ENCODE measurements at places on chromosomes 11 and 22. TPM values are rescaled to one million over a fixed set of nuclear protein-coding genes. Genes with fewer than 3 reads are reported as not detected.

The FADD gene
- 19.6 TPM for polyA plus RNA-seq

The PRDX5 gene
- polyA plus RNA-seq, result 300 TPM

The SCUBE2 gene
- polyA plus RNA-seq, result 0.47 TPM

The APLNR gene
- polyA plus RNA-seq, result not detected

The PLA2G3 gene
- polyA plus RNA-seq, result 18.0 TPM

GRCh38 chr11:117819096-117820040 is 5.2 kb downstream of the FXYD2 start:
- H3K4me1 ChIP-seq, result peaks cover 17% of the 10 kb centered on the region
- no peaks in the 10 kb centered on the region for H3K27me3 ChIP-seq
- DNase-seq, result peak; percentile 90

DNA sequence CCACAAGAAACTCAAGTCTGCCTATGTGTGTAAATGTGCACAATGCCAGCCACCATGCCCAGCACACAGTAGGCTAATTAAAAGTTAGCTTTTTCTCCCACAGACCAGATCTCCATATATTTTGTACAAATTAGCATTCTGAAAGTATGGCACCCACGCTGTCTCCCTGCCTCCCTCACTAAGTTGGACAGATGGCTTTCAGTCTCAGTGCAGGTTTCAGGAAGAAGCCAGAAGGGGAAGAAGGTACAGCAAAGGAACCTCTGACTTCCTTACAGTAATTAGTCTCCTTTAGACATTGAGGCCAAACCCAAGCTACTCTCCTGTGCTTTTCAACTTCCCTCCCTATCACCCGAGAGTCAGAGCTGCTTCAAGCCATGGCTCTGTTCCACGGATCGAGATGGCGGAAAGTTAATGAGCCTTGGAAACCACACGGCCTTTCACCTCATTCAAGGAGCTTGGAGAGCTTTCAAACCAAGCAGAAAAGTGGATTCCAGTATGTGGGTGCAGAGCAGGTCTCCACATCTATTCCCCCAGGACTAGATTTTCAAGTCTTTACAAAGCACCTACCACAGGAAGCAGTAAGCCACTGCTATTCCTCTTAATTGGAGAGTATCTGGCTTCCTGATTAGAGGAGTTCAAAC is 221.1 kb upstream of the NARS2 start:
- H3K36me3 ChIP-seq, result no peaks in the 10 kb centered on the region
- peaks cover 5% of the 10 kb centered on the region for H3K4me1 ChIP-seq
- no peaks in the 10 kb centered on the region for H3K27me3 ChIP-seq
- no peak overlapping the region for H3K27ac ChIP-seq

DNA sequence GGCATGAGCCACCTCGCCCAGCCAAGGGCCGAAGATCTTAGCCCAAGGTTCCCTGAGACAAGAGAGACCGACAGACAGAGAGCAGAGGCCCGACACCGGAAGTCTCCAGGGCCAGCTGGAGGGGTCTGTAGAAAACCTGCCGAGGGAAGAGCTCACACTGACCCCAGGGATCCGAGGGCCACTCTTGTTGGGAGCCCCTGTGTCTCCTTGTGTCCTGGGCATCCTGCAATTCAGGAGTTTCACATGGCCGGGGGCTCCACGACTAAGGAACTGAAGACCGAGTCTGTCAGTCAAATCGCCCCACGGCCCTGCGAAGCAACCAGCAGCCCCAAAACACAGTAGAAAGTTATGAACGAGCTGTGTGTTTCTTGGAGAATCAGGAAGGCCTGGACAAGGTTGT is 1482.0 kb downstream of the BRD1 start:
- H3K4me1 ChIP-seq, result no peaks in the 10 kb centered on the region
- no peaks in the 10 kb centered on the region for H3K27me3 ChIP-seq
- no peak overlapping the region for H3K4me3 ChIP-seq

DNA sequence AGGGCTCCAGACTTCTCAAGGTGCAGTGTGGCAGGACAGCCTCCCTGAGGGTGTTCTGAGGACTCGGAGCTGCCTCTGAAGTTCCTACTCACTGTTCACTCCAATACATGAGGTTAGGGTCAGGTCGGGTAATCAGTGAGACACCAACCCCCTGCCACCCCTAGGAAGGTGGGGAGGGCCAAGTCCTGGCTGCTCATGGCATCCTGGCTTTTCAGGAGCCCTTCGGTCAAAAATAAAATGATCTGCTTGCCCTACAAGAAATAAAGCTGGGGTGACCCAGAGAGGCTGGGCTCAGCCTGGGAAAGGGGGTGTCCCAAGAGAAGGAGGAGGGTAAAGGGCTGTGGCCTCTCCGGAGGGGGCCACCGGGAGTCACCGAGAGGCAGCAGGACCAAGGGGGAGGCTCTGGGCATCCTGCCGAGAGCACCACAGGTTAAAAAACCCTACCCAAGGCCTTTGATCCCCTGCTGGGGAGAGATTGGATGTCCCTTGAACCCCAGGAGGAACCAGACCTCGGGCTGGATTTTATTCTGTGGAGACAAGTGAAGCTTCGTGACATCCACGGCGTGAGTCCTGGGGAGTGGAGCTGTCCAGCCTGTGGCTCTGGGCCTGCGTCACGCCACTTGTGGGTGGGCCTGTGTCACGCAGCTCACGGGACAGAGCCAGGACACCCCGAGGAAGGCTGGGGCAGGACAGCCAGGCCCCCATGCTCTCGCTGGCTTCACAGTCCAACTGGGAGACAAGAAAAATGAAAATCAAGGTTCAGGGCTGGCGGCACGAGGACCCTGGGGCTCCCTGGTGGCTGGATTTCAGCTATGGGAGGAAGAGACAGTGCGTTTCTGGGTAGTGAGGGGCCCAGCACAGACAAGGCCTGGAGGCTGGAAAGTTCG is 102.2 kb upstream of the FGF3 start:
- H3K36me3 ChIP-seq, result no peaks in the 10 kb centered on the region

DNA sequence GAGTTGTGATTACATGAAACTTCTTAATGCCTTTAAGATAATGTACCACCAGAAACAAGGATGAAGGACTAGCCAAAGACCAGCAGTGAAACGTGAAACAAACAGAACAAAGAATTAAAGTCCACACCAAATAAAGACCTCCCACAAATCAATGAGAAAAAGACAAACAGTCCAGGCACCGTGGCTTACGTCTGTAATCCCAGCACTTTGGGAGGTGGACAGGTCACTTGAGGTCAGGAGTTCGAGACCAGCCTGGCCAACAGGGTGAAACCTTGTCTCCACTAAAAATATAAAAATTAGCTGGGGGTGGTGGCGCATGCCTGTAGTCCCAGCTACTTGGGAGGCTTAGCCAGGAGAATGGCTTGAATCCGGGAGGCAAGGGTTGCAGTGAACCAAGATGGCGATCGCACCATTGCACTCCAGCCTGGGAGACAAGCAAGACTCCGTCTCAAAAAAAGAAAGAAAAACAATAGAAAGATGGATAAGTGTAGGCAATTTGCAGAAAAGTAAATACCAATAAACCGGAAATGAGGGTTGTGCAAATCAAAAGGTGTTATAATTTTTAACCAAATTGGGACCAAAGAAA is 167.8 kb upstream of the GRK3 start:
- no peak for DNase-seq
- no peaks in the 10 kb centered on the region for H3K36me3 ChIP-seq
- no peak overlapping the region for H3K4me3 ChIP-seq
- H3K27ac ChIP-seq, result no peak overlapping the region
- no peaks in the 10 kb centered on the region for H3K27me3 ChIP-seq
- no peaks in the 10 kb centered on the region for H3K4me1 ChIP-seq

DNA sequence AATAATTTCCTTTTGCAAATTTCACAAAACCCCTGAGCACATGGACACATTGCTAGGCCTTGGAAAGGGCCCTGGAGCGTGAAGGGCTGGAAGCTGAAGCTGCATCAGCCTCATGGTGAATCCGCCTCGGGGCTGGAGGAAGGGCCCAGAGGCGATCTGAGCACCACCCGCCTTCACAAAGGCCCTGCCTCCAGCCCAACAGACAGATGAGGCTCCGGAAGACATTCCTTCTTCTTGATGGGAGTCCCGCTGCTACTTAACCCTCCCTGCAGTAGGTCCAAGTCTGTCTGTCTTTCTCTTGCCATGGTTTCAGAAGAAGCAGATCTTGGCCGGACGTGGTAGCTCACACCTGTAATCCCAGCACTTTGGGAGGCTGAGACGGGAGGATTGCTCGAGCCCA is 16.5 kb downstream of the ARRB1 start:
- peak overlapping the region; percentile 61 for H3K27ac ChIP-seq
- peaks cover 36% of the 10 kb centered on the region for H3K4me1 ChIP-seq
- H3K36me3 ChIP-seq, result no peaks in the 10 kb centered on the region
- no peak overlapping the region for H3K4me3 ChIP-seq
- no peaks in the 10 kb centered on the region for H3K27me3 ChIP-seq

DNA sequence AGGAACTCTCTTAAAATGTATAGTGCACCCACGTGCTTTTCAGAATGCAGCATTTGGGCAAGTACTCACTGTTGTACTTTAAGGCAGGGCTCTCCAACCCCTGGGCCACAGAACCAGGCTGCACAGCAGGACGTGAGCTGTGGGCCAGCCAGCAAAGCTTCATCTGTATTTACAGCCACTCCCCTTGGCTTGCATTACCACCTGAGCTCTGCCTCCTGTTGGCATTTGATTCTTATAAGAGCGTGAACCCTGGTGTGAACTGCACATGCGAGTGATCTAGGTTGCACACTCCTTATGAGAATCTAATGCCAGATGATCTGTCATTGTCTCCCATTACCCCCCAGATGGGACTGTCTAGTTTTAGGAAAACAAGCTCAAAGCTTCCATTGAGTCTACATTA is 3.0 kb downstream of the C11orf58 start:
- H3K4me1 ChIP-seq, result peaks cover 31% of the 10 kb centered on the region
- no peak overlapping the region for H3K27ac ChIP-seq
- peak; percentile 9 for DNase-seq
- no peaks in the 10 kb centered on the region for H3K27me3 ChIP-seq
- H3K36me3 ChIP-seq, result peaks cover 18% of the 10 kb centered on the region
- 0 out of 2 replicates have a peak overlapping the region, but pooled peaks have one; percentile 26 for H3K4me3 ChIP-seq
